DMS79 treated with DMSO at 0.1 percent for 48 hours (cell line): ENCODE measurements at places on chromosomes 5 and 9.

GRCh38 chr5:140548791-140549190 is 1.3 kb downstream of the EIF4EBP3 start:
- DNase-seq: no peak

GRCh38 chr9:105236261-105236660 is 8.2 kb upstream of the SLC44A1 start:
- DNase-seq: no peak

- no peak for DNase-seq
These were observed 30.8 kb downstream of the LIX1 start for GRCh38 chr5:97111616-97112015.

DNA sequence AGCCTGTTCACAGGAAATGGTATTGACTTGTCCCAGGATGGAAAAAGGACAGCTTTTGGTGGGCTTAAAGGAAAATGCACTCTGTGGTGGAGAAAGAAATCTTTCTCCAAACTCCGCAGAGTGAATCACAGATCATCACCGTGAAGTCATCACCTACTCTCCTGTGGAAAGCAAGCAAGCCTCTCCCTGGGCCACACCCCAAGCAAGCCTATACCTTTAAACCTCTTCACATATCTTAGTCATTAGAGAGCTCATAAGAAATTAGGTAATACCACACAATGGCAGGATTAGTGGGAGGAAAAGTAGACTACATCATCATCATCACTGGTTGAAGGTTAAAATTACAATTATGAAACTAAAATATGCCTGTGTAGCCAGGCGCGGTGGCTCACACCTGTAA is 23.2 kb downstream of the TLE1 start:
- peak; percentile 27 for DNase-seq

GRCh38 chr5:58944221-58944620 is 361.3 kb downstream of the RAB3C start:
- DNase-seq: no peak

DNA sequence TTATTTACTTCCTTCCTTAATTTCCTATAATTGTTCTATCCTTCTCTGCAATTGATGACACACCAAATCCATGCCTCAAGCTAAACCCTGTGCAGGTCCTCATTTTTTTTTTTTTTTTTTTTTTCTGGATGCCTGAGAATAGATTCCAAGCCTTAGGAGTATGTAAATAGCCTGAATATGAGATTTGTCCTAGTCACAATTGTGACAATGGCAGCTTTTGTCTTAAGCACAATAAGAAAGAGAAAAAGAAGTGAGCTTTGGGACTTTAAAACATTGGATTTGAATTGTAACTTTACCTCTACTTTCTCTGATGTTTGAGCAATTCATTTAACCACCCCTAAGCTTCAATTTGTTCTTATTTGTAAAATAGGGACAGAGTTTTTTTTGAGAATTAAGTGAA is 280.5 kb downstream of the TUSC1 start:
- DNase-seq: no peak
